ENCODE measurements at places on chromosomes 13 and 19.

- DNase-seq, result no peak
These were observed 27.6 kb upstream of the MATK start for GRCh38 chr19:3813473-3814392.

DNA sequence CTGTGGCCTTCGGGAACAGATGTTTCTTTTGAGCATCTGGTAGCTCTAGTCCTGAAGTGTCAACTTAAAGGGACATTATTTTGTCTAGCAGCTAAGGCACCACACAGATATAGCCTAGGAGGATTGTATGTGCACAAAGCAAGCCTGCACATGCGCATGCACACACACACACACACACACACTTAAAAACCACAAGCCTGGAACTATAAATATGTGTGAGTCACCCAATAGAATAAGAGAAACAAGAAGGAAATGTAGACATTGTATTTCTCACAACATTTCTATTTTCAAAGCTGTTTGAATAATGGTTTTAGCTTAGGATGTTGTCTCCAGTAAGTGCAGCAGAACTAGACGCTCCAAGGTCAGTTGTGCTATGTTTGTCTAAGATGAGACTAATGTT lies 516.5 kb downstream of the SUCLA2 start:
- DNase-seq, result no peak

- DNase-seq, result no peak
These were observed 41.2 kb upstream of the KLF2 start for GRCh38 chr19:16283210-16284061.

DNA sequence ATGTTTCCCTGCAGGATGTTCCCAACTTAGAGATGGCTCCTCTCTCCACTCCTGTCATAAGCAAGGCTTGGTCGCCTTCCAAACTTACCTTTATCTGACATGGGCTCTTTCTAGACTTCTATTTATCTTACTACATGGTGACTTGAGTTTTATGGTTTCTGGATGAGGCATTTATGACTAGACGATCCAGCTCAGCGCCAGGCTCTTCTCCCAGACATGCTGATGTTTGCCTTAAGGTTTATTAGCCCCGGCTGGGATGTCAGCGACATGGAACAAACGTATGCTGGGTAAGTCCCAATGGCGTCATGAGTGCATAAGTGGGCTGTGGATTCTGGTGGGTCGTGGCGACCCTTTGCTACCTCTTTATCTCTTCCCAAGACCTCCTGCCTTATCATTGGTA lies 39.8 kb upstream of the SLC15A1 start:
- DNase-seq, result no peak

GRCh38 chr13:64936879-64937278 lies 2293.3 kb downstream of the PCDH9 start:
- no peak for DNase-seq

GRCh38 chr13:93951951-93952350 lies 527.5 kb downstream of the DCT start:
- DNase-seq, result no peak

- no peak for DNase-seq
These were observed 12.4 kb downstream of the PRKD2 start for GRCh38 chr19:46704379-46705076.

DNA sequence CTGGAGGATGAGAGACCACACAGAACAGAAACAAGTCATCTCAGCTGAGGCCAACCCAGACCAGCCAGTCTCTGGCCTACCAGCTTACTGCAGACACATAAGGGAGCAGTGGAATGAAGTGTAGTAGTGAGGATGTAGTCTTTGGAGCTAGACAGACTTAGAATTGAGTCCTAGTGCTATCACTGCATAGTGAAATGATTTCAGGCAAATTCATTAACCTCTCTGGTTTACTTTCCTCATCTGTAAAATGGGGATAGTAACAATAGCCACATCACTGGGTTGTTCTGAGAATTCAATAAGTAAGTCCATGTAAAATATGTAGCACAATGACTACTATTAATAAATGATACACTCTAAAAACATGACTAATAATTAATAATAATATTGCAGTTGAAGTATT lies 383.8 kb downstream of the DLEU7 start:
- no peak for DNase-seq

DNA sequence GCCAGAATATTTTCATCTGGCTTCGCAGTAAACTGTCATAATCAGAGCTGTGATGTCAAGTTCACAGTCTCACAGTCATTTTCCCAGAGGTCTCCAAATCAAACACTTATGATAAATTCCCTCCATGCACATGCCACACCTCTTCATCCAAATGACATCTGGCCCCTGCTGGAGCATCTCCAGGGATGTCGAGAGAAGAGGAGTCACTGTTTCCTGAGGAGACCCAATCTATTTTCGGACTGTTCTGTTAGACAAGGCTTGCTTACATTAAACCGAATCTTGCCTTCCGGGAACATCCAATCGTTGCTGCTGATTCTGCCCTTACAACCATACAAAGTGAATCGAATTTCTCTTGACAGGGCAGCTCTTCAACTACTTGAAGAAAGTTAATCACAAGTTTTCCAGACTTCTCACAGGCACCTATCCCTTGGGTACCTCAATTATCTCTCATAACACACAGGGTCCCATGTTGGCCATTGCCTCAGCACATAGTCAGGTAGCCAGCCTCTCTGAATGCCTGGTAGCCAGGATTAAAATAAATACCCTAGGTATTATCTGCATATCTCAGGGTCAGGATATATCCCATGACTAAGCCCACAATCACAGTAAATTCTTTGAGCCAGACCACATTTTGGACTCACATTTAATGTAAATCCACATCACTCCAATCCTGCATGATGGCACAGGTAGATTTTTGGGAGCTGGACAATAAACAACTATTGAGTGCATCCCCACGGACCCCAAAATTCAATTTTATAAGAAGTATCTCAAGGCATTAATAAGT lies 182.5 kb downstream of the ABCC4 start:
- no peak for DNase-seq

GRCh38 chr13:37091835-37092234 lies 13.6 kb downstream of the CSNK1A1L start:
- no peak for DNase-seq

- DNase-seq, result no peak
These were observed 124.5 kb downstream of the KCTD15 start for GRCh38 chr19:33921165-33921564.

DNA sequence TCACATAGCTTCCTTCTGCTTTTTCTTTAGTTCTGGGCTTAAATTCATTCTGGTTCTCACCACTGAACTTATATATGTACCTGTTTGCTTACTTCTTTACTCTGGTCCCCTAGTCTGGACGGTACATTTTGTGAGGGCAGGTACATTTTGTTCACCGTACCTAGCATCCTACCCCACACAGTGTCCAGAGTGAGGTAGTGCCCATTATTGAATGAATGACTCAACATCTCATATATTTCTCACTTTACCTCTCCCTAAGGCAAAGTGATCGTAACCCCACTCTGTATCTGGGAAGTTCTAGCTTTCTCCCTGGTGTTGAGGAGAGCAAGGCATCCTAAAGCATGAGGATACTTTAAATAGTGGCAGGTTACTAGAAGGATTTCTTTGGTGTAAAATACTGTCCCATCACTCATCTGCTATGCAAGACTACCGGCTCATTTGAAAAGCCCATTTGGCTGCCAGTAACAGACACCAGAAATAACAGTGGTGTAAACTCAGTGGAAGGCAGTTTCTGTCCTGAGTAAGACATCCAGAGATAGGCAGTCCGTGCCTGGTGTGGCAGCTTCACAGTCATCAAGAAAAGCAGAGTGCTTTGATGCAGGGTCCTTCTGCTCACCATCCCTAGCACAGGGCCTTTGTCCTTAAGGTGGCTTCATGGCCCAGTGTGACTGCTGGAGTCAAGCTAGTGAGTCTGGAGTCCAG lies 111.8 kb downstream of the SIPA1L3 start:
- no peak for DNase-seq

- DNase-seq, result no peak
These were observed 15.2 kb downstream of the GAS6 start for GRCh38 chr13:113848431-113849260.

GRCh38 chr13:83880275-83881139 lies 1.8 kb downstream of the SLITRK1 start:
- DNase-seq, result no peak

GRCh38 chr19:22814124-22814523 lies 18.0 kb upstream of the ZNF723 start:
- no peak for DNase-seq

GRCh38 chr13:48801255-48801654 lies 147.5 kb downstream of the CYSLTR2 start:
- no peak for DNase-seq

DNA sequence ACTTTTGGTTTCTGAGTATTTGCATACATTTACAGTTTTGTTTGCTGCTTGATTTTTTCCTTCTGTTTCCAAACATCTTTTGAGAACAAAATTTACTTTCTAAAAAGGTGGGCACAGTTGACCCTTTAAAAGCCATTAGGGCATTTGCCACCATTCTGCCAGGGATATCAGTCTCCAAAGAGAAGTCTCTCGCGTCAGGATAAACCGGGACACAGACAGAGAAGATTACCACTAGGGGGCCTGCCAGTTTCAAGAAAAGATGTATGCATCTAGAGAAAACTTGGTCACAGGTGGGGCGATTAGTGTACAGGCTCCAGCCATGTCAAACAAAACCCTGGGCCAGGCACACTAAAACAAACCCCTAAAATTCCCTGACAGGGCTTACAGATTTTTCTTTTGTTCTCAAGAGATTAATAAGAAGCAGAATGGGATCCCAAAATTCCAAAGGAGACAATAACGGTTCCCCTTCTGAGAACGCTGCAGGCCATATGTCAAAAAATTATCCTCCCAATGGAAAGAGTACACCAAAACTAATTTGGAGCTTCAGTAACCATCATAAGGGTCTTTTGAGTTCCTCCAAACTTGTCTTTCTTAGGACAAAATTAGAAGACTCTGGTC lies 10.7 kb upstream of the PABPC3 start:
- no peak for DNase-seq

GRCh38 chr13:82036602-82037001 lies 1695.7 kb upstream of the SPRY2 start:
- DNase-seq, result no peak

DNA sequence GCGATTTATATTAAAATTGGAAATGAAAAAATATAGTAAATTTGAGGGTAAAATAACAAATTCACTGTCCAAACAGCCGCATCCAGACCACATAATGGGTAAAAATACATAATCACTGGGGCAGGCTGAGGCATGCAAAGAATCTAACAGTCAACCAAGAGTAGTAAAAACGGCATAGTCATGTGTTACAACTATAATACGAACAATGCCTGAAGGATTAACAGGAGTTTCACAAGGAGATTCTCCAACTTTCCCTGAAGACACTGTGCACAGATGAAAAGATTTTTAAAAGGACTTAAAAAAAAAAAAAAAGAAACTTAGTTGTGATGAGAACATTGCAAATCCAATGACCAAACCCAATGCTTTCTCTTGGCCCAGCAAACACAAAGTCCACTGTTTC lies 20.4 kb upstream of the ATXN8OS start:
- DNase-seq, result no peak

DNA sequence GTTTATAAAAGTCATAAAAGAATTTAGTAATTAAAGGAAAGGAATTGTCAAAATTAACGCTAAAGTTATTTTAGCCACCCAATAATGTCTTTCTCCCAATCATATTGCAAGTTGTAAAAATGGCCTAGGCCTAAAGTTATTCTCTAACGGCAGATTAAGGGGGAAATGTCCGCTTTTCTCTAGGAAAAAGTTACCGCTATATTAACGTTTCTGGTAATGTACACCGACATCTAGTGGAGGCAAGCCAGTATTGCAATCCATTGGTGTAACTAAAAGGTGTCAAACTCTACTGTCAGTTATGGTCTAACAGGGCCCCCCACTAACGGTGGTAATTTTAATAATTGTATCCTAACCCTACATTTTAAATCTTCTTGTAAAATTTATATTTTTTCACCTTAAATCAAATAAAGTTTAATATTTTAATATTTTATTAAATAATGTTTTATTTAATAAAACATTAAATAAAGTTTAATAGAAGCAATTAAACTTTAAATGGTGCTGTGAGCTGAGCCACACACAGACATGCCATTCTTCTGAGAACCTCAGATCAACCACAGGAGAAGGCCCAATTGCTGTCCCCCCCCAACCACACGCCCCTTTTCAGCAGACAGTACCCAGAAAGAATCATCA lies 35.9 kb upstream of the ZSCAN5A start:
- DNase-seq, result peak; percentile 19

DNA sequence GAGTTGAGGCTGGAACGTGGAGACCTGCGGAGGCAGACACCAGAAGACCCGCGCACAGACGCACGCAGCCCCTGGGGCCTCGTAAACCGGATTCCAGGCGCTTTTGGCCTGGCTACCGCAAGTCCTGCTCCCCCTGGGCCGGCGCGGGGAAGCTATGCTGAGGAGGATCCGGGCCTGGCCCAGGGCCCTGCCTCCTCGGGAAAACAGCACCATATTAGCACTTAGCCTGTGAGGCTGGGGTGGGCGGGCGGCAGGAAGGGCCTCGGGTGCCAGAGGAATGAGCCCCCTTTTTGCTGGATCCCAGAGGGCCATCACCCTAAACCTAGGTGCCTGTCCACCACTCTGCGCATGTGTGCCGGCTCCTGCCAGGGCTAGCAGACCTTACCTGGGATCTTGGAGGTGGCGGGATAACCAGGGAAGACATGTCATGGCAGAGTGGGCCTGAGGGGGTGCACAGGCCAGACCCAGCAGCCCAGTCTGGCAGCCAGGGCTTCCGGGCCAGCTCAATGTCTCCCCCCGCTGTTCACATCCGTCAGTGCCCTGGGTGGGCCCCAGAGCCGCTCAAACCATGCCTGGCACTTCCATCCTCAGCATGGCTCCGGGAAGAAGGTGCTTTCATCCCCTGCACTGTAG lies 7.3 kb downstream of the ELOF1 start:
- no peak for DNase-seq

DNA sequence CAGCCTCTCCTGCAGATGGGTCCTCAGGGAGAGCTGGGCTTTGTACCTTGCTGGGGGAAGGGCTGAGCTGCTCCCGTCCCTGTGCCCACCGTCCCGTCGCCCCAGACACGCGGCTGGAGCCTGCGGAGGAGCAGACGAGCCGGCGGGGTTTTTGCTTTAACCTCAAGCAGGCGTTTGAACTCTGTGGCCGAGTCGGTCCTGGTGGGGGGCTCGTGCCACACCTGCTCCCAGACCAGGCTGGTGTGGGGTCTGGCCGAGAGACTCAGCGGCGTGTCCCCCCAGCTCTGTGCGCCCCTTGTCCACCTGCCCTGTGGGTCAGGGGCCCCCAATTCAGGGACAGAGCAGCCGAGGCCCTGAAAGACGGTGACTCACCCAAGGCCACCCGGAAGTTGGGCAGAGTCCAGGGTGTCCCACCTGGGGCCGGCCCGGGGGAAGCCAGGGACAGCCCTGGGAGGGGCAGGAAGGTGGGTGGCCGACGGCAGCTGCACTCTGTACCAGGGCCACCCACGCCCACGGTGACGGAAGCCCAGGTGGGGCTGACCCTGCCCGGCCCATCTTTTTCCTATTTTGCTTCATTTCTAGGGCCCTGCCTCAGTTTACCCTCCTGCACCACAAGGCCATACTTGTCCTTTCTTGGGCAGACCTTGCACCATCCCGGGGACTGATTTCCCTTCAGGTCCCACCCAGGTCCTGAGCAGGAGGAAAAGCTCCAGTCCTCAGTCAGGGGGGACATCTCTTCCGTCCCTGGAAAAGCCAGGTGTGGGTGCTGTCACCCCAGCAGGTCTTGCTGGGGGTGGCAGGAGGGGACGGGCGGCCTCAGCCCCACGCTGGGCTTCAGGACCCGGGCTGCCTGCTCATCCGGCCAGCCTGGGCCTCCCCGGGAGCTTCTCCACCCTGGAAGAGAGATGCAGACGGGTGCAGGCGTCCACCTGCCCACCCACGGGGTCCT lies 5.3 kb downstream of the EFNA2 start:
- no peak for DNase-seq
